ENCODE measurements at places on chromosomes 2 and 18.
A peak's percentile ranks its signal among the peaks of the same experiment; 100 is the strongest.

- peak; percentile 62 for DNase-seq
Observed at GRCh38 chr2:32289165-32289999, 11.7 kb downstream of the YIPF4 start.

DNA sequence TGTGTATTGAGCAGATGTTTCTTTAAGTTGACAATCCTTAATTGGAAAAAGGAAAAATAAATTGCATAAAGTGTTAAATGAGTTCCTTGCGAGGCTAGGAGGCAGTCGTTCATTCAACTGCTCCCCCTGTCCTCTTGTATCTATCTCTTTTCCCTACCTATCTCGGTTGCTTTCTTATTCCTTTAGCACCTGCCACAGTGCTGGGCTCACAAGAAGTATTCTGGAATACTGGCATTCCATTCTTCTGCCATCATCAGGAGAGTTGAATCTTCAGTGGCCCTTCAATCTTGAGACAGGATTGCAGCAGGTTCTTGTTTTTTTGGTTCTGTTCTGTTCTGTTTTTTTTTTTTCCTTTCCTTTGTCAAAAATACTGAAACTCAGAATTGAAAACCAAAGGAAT is 143.1 kb upstream of the AQP4 start:
- DNase-seq, result no peak

GRCh38 chr2:225615514-225615913 is 216.0 kb downstream of the NYAP2 start:
- DNase-seq, result no peak

GRCh38 chr18:6605115-6605869 is 124.2 kb upstream of the ARHGAP28 start:
- DNase-seq, result peak; percentile 61

DNA sequence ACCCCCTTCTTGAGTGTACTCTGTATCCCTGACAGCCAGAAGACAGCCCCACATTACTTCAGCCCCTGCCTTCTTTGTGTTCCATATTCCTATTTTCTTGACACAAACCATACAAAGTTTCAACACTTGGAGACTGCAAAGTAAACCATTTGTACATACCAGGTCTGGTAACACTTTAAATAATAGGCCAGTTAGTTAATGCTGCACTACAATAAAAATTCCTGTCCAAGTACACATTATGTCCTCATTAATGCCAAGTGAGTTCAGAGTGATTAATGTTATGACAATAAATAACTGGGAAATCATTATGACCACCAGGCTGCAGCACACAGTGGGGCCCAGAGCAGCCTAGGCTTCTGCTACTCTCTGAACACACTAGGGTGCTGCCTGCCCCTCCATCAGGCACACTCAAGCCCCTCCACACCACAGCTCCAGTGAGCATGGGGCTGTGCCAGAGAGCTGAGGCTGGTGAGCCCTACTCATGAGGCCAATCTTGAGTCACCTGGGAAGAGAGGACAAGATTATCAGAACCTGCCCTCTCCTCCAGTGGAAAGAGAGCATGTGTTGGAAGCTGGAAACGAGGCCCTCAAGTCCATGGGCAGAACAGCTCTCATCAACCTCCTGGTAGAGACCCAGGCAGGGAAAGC is 138.7 kb downstream of the TTC32 start:
- DNase-seq, result no peak

DNA sequence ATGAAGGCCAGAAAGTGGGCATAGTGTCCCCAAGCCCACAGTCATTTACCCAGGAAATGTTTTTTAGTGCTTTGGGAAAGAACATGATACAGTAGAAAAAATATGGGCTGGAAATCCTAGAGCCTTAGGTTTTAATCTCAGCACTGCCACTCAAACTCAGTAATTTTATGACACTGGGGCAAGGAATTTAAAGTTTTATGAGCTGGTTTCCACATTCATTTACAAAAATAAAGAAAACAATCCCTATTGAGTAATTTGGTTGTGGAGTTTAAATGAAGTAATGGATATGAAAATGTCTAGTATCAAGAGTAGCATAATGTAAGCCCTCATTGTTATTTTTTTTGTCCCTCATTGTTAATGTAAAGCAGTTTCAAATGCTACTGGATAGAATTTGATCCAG is 51.5 kb upstream of the FRZB start:
- DNase-seq, result no peak

DNA sequence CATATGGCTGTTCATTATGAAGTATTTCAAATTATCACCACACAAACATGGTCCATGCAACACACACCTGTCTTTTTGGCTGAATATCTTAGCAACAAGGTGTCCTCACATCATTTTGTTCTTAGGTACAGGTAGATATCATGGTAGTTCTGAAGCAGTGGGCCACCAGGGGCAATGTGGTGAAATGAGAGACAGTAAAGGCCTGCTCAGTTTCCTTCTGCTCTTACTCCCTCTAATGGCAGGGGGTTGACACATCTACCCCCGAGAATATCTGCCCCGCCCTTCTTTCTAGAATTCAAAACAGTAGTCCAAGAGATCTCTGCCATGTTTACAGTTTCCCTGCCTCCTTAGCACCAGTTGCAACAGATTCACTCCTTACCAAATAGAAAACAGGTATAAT is 147.0 kb upstream of the KLHL14 start:
- no peak for DNase-seq

DNA sequence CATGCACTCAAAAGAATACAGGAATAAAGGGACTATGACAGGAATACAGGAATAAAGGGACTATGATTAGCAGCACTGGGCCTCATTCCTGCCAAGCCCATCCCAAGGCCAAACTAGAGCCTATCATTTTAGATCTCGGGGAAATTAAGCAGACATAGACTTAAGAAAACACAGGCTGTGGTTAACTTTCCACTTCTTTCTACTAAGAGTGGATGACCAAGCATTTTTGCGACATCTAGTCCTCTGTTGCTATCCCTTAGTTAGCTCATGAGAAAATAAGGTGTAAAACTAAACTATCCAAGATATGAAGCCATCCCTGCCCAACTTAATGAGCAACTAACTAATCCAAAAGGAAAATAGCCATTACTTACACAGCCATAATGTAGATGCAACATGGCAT is 5.9 kb downstream of the LYPD1 start:
- no peak for DNase-seq

- DNase-seq, result no peak
Observed at GRCh38 chr2:71721669-71722068, 268.3 kb downstream of the DYSF start.

GRCh38 chr2:226644399-226644865 is 155.2 kb downstream of the IRS1 start:
- peak; percentile 81 for DNase-seq

- no peak for DNase-seq
Observed at GRCh38 chr2:104432401-104432800, 421.5 kb upstream of the POU3F3 start.

DNA sequence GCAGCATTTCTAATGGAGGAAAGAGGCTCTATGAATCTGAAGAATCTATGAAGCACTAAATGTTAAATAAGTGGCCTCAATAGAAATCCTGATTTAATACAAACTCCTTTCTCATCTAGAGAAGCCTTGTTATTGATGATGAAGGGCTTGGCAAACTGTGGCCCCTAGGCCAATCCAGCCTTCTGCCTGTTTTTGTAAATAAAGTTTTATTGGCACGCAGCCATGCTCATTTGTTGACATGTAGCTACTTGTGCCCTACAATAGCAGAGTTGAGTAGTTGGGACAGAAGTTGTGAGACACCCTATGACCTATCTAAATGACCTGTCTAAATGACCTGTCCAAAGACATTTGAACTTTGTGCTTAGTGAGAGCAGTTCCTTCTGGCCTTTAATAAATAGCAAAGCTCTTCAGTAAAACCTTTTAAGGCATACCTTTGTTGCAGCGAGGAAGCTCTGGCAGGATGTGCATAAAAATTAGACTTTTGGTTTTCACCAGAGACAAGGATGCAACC is 484.4 kb upstream of the SPRED2 start:
- no peak for DNase-seq

GRCh38 chr18:69109686-69110085 is 291.0 kb upstream of the DOK6 start:
- peak; percentile 15 for DNase-seq

GRCh38 chr18:55953326-55953725 is 365.3 kb upstream of the TCF4 start:
- no peak for DNase-seq

DNA sequence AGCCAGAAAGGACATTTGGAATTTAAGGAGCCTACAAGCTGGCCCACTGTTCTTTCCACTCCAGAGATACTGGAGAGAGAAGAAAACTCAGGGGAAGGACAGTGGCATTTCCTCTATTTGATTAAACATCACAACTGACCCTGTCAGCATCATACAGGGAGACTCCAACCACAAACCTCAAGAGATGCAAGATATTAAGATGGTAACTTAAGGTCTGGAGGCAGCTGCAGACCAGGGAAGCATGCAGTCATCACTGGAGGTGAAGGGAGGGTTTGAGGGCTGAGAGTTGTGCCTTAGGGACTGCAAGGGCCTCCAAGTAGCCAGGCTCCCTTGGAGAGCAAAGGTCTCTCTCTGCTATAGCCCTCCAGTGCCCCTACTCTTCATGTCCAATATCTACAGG is 67.4 kb downstream of the RNF152 start:
- no peak for DNase-seq

GRCh38 chr2:177394594-177394973 is 2.0 kb downstream of the AGPS start:
- no peak for DNase-seq

GRCh38 chr18:70373042-70373519 is 84.2 kb downstream of the SOCS6 start:
- peak; percentile 87 for DNase-seq

- no peak for DNase-seq
Observed at GRCh38 chr2:193272011-193272410, 1077.3 kb upstream of the TMEFF2 start.

- DNase-seq, result no peak
Observed at GRCh38 chr2:150127995-150128394, 359.5 kb downstream of the RND3 start.

DNA sequence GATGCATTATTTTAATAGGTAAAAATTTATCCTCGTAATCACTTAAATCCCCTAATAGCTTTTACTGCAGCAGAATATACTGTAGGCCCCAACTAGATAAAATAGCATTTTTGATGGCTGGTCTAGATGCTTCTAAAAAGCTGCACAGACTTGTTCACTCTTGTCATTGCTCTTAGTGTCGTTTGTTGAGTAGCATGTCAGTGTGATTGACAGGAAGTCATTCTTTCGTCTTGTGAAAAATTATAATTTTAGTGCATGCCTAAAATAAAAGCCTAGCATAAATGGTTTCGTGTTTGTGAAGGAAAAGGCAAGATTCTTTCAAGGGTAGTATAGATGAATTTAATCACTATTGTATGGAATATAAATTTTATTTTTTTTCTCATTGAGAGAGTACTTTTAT is 275.0 kb downstream of the PTGR3 start:
- DNase-seq, result no peak
